Sigmoid colon (tissue), 7 donors: ENCODE measurements at places on chromosomes 13 and 19. TPM values are rescaled to one million over a fixed set of nuclear protein-coding genes. Genes with fewer than 3 reads are reported as not detected.

The AMH gene
- polyA plus RNA-seq: 3.3 TPM

The SERTAD1 gene
- polyA plus RNA-seq: 44.4 TPM

The SLC27A5 gene
- polyA plus RNA-seq: 6.0 TPM

The ZNF813 gene
- polyA plus RNA-seq: 1.2 TPM

The ZNF586 gene
- 6.2 TPM for polyA plus RNA-seq
